Activated T-helper 1 cell treated with anti-CD3 and anti-CD28 coated beads, Interleukin-12 subunit alpha, Interleukin-12 subunit beta, Interleukin-2, Interleukin-4 antibody, amounts not matched to agents 30 ng/mL and 10 ng/mL and 1 ng/mL, durations not matched to agents 14 hours and 24 hours and 36 hours (primary cell): ENCODE measurements at places on chromosomes 1 and 21.

- no peaks in the 10 kb centered on the region for H3K4me1 ChIP-seq
- H3K36me3 ChIP-seq = no peaks in the 10 kb centered on the region
- H3K27ac ChIP-seq = no peak overlapping the region
- no peak overlapping the region for H3K4me3 ChIP-seq
Measured at GRCh38 chr1:99942723-99943122, 27.1 kb upstream of the SLC35A3 start.

DNA sequence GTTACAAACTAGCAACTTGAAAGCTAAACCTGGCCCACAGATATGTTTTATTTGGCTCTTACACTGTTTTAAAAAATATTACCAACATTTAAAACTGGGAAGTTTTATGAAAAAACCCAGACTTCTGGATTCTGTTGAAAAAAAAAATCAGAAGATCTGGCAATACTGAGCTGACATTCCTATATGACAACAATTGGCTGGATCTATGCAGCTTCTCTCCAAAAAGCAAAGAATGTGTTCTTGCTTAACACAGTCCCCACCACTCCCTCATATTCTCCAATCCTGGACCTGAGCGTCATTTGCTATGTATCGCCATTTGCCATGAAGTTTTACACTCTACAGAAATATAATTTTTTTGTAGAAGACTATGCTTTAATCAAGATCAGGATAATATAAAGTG, 859.6 kb downstream of the LTN1 start:
- DNase-seq = no peak
- H3K4me3 ChIP-seq = no peak overlapping the region
- H3K27me3 ChIP-seq = no peaks in the 10 kb centered on the region
- no peak overlapping the region for H3K27ac ChIP-seq
- no peaks in the 10 kb centered on the region for H3K4me1 ChIP-seq

- H3K4me3 ChIP-seq = no peak overlapping the region
- H3K36me3 ChIP-seq = no peaks in the 10 kb centered on the region
- no peak overlapping the region for H3K27ac ChIP-seq
- H3K4me1 ChIP-seq = no peaks in the 10 kb centered on the region
Measured at GRCh38 chr1:197277166-197277565, 9.1 kb downstream of the CRB1 start.

DNA sequence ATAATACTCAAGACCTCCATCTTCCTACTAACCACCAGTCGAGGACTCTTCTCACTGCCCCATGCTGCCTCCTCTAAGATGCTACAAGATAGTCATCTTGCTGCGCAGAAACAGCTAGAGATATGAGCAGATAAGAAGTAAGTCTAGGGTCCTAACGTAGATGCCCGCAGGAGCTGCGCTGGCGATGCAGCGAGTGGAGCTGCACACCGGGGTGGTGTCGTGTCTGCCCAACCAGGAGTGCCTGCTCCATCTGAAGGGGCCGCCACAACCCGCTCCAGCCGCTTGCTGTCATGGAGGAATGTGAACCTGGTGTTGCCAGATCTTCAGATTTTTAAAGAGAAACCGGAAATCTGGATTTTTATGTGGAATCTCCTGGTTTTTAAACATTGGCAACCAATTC, 175.1 kb downstream of the VPS13D start:
- no peak overlapping the region for H3K27ac ChIP-seq
- no peaks in the 10 kb centered on the region for H3K27me3 ChIP-seq
- no peak for DNase-seq
- H3K36me3 ChIP-seq = peaks cover 49% of the 10 kb centered on the region

GRCh38 chr1:226627050-226627755, 78.6 kb downstream of the STUM start:
- H3K4me3 ChIP-seq = peak overlapping the region; percentile 54
- H3K36me3 ChIP-seq = peaks cover 20% of the 10 kb centered on the region
- peaks cover 27% of the 10 kb centered on the region for H3K4me1 ChIP-seq
- DNase-seq = no peak
